ENCODE measurements at places on chromosomes 3 and 15.

- no peak for DNase-seq
Observed at GRCh38 chr3:187287256-187287655, 4.3 kb downstream of the MASP1 start.

- DNase-seq: no peak
Observed at GRCh38 chr15:61037031-61037430, 192.1 kb downstream of the RORA start.

- no peak for DNase-seq
Observed at GRCh38 chr3:47370887-47371697, 9.7 kb upstream of the PTPN23 start.

DNA sequence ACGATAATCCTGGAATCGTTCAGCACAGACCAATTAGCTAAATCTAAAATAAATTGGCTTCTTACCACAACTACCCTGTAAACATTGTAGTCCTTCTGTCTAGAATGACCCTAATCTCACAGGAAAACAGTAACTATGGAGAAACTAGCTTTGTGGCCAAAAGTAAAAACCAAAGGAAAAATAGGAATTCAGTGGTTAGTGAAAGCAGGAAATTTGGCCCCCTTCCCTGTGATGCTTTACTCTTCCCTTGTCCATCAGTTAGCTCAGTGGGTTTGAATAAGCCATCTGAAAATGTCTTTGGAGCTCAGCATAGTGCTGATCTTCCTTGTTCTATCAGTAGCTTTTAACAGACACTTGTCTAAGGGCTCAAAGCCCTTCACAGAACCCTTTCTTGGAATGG is 1.6 kb downstream of the NMD3 start:
- no peak for DNase-seq

DNA sequence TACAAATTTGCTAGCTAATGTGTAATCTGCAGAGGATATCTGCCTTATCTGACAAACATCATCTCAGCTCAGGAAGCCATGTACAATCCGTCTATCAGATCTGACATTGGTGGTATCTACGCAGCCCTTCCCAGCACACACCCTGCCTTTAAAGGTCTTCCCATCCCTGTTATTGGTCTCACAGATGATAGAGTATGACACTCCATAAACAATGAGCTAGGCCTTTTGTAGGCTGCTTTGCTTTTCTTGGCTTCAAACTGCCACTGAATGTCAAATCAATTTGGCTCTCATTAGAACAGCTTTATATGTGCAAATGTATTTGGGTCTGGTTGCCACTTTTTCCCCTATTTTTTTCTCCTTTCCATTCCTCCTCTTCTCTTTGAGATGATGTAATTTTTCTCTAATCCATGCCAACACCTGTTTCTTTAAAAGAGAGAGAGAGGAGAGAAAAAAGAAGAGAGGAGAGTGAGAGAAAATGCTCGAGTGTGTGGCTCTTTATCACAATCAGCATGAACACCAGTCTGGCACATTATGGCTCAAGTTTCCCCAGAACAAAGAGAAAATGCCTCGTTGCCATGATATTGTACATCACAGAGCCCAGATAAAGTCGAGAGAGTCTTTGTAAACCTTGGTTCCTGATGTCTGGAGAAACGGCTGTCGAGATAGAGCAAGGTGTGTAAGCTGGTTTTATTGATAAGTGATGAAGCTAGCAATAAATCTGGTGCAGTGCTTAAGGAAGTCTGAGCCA is 80.8 kb upstream of the DPH6 start:
- no peak for DNase-seq

DNA sequence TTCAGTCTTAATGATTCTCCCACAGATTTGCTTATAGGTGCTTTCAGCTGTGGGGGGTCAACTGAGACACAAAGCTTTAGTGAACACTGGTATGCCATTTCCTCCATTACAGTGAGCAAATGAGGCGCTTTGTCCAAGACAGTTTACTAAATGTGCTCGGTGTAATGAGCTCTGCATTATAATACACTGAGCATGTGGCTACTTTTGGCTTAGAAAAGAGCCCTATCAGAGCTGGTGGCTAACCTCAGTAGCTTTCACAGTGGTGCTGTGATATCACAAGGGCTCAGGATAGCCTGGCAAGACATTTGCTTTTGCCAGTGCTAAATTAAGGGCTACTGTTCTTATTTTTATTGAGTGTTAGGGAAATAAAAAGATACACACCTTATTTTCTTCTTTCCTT is 749.7 kb upstream of the ARPP21 start:
- DNase-seq: no peak

- DNase-seq: no peak
Observed at GRCh38 chr3:129543156-129543790, at the start of gene H1-8. TSS of gene H1-8 (plus strand) at chr3:129543175. CDS start at chr3:129543219, 44 bp downstream.

- no peak for DNase-seq
Observed at GRCh38 chr3:55165704-55166405, 238.0 kb upstream of the LRTM1 start.

DNA sequence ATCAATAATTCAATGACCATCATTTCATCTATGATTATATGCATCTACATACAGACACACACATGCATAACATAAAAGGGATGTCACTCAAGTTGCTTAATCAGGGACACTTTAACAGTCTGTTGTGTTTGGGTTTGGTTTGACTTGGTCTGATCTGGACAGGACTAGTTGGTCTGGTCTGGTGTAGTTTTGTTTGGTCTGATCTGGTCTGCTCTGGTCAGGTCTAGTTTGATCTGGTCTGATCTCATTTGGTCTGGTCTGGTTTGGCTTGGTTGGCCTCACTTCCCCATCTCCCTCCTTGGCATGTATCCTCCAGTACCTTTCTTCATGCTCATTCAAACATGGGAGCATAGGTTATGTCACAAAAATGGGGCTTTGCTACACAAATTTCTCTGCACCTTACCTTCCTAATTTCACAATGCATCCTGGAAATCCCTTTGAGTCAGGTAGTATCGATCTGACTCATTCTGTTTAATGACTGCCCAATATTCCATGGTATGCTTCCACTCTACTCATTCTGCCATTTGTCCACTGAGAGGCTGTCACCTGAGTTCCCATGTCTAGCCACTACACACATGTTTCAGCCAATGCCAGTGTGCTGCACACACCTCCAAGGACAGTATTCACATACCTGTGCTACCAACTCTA is 73.0 kb upstream of the TPM1 start:
- DNase-seq: no peak

GRCh38 chr15:78406016-78406585 is 31.9 kb upstream of the IREB2 start:
- DNase-seq: no peak

GRCh38 chr3:126314790-126315658 is 42.2 kb downstream of the KLF15 start:
- no peak for DNase-seq

GRCh38 chr3:187490366-187490765 is 122.2 kb downstream of the RTP4 start:
- DNase-seq: no peak

- DNase-seq: peak; percentile 67
Observed at GRCh38 chr15:74781431-74782258, at the start of gene CSK. TSS of gene CSK (plus strand) at chr15:74782080. CDS start at chr15:74798298, 16,218 bp downstream.

- no peak for DNase-seq
Observed at GRCh38 chr15:92502930-92503857, 109.5 kb downstream of the ST8SIA2 start.

DNA sequence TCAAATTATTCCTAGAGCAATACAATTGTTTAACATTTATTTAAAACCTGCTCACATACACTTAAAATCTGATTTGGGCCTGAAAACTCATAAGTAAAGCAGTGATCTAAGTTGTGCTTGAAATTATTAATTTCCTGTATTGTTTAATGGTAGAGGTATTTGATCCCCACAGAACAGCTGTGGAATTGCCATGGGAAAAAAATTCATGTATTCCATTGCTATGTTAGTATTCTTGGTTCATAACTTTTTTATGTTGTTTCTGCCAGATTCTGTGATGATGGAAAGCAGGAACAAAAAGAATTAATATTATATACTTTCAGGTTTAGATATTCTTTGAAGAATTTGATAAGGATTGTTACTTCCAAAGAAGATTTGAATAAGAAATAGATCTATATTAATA is 831.5 kb upstream of the NR2F2 start:
- DNase-seq: no peak

DNA sequence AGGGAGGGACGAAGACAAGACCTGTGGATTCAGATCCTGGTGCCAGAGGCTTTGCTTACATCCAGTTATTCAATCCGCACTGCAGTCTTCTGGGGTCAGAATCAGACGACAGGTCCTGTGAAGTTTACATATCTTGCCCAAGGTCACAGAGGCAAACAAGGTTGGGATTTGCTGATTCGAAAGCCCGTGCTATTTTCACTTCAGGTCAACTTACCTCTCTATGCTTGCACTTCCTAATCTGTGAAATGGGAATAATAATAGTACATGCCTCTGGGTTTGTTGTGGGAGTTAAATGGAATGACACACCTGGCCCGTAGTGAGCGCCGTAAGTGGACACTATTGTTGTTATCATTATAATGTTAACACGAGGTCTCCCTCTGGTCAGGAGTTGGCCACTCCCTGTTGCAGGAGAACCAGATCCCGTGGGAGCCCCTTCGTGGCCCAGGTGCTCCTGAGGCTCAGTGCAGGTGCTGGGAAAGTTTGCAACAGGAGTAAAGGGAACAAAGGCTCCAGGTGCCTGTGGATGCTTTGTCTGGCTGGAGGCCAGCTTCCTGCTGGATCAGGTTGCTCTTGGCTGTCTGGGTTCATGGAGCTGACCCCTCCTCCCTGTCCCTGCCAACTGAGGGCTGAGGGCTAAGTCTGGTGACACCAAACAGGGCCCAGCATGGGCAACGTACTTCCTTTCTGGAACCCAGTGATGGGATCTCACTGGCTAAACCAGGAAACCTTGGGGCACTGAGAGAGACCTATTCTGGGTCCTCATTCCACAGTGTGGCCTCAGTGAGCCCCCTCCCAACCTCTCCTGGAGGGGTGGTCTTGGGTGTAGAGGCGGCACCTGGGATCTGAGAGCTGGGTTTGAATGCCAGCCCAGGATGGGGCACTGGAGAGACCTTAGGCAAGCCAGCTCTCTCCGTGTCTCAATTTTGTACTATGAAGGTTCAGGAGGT is 40.1 kb upstream of the SEMA4B start:
- no peak for DNase-seq

DNA sequence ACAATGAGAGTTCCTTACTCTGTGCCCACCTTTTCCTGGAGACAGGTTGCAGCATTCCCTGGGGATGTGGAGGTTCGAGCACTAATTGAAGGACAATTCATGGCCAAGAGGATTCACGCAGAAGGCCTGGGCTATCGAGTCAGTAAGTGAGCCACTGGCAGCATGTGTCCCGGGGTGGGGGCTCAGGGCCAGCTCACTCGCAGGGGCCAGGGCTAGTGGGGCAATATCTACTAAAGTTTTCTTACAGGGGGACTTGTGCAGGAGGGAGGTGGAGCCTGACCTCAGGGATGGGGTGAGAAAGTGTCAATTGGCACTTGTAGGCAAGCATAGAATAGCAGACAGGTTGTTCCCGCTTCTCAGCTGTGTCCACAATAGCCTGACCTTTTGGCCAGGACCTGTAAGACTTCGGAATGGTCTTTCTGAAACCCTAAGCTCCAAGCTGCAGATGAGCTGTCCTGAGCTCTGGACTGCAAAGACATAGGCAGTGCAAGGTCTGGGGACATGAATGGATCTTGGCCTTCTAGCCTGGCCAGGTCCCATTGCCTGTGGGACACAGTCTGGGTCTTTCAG is 32.7 kb downstream of the XYLB start:
- DNase-seq: no peak

DNA sequence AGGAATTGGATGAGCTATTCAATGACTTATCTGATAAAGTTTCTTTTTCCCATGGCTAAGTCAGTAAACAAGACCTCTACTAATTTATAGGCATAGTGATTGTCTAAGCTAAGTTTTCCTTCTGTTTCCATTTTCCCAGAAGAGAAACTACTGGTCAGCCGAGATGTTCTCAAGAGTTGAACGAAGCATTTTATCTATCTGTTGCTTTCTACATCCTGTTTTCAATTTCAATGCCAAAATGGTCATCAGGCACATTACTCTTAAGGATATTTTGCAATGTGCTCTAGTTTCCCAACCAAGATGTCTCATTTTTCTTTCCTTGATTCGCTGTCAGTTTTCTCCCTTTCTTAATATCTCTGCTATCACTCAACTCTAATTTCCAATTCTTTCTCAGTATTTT is 228.7 kb downstream of the MBNL1 start:
- no peak for DNase-seq

- DNase-seq: no peak
Observed at GRCh38 chr3:35739181-35739809, 100.0 kb downstream of the ARPP21 start.

GRCh38 chr15:49441816-49442215 is 18.8 kb downstream of the FGF7 start:
- DNase-seq: no peak

GRCh38 chr3:59040902-59041301 is 8.9 kb downstream of the CFAP20DC start:
- DNase-seq: no peak

DNA sequence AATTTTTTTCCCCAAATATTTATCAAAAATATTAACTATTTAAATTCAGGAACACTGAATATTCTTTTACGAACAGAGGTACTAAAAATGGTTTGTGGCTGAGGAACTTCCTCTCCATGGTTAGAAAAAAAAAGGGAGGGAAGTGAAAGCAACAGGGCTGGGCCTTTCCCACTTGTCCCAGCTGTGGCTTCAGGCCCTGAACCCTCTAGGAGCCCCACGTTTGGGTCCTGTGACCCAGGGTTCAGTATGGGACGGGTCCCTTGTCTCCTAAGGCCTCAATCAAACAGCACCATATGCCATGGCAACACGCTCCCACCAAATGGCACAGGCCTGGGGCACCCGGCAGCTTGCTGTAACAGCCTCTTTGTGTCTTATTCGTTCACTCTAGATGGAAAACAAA is 32.4 kb downstream of the POC1A start:
- no peak for DNase-seq

DNA sequence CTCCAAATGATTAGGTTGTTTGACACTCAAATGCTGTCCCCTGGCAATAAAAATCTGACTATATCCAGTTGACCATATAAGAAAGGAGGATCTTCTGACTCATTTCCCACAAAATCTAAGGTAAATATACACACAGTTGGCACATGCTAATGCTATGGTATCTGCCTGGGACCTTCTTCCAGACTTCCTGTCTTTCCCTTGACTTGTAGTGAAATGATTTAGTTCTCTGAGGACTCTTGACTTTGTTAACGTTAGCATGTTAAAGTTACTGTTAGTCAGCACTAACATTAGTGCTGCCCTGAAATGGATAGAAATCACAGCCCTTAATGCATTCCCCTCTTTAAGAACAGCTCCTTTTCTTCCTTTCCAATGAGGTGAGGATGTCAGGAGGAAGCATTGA is 124.3 kb upstream of the LSAMP start:
- DNase-seq: no peak

DNA sequence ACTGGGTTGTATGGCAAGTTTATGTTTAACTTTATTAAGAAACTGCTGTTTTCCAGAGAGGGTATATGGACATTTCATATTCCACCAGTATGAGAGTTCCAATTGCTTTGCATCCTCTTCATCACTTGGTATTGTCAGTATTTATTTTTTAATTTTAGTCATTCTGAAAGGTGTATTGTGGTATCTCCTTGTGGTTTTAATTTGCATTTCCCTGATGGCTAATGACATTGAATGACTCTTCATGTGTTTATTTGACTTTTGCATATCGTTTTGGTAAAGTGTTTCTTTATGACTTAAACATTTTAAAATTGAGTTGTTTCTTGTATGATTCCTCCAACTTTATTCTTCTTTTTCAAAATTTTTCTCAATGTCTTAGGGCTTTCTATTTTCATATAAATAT is 44.4 kb downstream of the IL1RAP start:
- no peak for DNase-seq

Measured in NCI-H1436 (cell line).